ENCODE measurements at places on chromosomes 7 and 10.

DNA sequence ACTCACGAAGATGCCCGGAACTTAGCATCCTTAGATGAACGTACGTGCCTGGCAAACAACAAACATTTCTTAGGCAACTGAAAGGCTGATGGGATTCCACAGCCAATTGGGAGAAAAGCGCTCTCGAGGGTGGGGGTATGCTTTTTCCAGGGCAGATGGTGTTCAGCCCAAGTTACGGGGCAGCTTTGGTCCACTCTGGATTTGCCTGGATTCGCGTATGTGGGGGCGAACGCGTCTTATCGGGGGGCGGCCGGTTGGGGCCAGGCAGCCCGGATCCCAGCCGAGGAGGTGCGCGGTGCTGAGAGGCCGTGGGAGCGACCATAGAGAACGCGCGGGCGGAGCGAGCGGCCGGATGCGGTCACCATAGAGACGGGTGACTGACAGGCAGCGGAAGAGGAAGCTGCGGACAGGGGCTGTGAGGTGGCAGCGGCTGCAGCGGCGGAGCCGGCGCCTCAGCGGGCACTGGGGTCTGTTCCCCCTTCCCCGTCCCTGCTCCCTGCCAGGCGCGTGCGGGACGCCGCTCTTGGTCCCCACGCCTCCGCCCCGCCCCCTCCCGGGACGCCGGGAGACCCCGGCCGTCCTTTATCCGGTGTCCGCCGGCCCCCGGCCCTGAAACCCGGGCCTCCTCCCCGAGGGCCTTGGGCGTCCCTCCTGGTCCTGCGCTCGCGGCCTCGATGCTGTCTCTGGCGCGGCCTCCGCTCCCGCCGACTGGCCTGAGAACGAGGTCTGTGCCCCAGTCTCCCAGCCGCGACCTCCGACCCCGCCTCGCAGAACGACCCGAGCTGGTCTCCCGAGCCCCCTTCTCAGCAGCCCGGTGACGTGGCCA lies at the start of gene CHPF2:
TSS of gene CHPF2 (plus strand) at position 393 of the 826 bp plus-strand sequence. CDS start 1,529 bp downstream, outside the sequence.
- DNase-seq = peak; percentile 89
- peaks cover 32% of the 10 kb centered on the region for H3K4me1 ChIP-seq
- peaks cover 18% of the 10 kb centered on the region for H3K36me3 ChIP-seq
- no peaks in the 10 kb centered on the region for H3K27me3 ChIP-seq
- peak within 1 kb of the TSS; percentile 80 for H3K4me3 ChIP-seq

DNA sequence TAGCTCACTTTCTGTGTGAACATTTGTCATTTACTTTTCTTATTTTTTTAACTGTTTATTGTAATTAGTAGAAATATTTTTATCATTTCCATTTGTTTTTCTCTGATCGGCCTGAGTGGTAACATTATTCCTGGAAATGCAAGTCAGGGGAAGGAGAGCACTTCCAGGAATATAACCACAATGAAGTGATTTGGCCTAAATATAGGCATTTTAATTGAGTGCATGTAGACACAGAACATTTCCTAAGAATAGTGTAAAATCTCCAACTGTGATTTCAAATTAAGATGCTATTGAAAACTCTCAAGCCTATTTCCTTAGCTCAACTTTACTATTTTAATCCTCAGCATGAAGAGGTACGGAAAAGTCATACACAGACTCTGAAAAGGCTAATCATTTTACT lies 86.5 kb upstream of the SKAP2 start:
- no peaks in the 10 kb centered on the region for H3K4me1 ChIP-seq
- no peak overlapping the region for H3K4me3 ChIP-seq
- no peaks in the 10 kb centered on the region for H3K27me3 ChIP-seq

- H3K27me3 ChIP-seq = no peaks in the 10 kb centered on the region
- no peak overlapping the region for H3K4me3 ChIP-seq
- no peaks in the 10 kb centered on the region for H3K4me1 ChIP-seq
- DNase-seq = no peak
Observed at GRCh38 chr7:28002638-28003037, 178.0 kb downstream of the JAZF1 start.

DNA sequence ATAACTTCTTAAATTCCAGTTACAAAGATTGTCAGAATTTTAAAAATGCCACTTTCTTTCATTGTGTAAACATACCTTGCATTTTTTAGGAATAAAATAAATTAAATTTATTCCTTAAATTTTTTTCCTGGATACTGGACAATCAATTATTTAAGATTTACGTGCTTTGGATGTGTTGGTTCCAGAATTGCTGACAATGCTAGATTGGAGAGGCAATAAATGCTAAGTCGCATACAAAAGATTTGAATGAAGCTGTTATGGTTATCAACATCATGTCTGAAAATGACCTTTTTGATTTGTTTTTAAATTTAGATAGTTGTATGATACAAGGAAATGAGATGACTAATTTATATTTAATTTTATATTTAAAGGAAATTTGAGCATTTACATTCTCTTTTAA lies 89.2 kb upstream of the SEMA3A start:
- H3K27me3 ChIP-seq = no peaks in the 10 kb centered on the region
- H3K36me3 ChIP-seq = no peaks in the 10 kb centered on the region
- DNase-seq = no peak
- H3K4me3 ChIP-seq = no peak overlapping the region

DNA sequence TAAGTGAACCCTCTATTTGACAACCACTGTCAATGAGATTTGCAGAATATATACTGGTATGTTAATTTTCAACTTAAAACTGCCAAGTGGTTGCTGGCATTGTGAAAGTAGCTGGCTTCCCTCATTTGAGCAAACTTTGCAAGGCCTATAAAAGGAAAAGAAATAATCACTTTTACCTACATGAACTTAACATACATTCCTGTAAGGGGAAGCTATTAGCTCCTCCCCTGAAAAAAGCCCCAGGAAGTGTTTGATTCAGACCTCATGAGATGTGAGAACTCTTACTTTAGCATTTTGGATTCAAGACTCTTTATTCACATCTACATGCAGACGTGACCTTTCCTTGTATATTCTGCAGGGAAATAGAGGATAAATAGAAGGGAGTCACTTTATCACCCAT lies 175.6 kb downstream of the OTUD1 start:
- H3K27ac ChIP-seq = no peak overlapping the region
- H3K27me3 ChIP-seq = no peaks in the 10 kb centered on the region
- H3K36me3 ChIP-seq = no peaks in the 10 kb centered on the region

- no peak overlapping the region for H3K4me3 ChIP-seq
- no peaks in the 10 kb centered on the region for H3K27me3 ChIP-seq
- DNase-seq = no peak
- no peaks in the 10 kb centered on the region for H3K4me1 ChIP-seq
- no peak overlapping the region for H3K27ac ChIP-seq
Observed at GRCh38 chr10:112490545-112490944, 43.5 kb downstream of the VTI1A start.

DNA sequence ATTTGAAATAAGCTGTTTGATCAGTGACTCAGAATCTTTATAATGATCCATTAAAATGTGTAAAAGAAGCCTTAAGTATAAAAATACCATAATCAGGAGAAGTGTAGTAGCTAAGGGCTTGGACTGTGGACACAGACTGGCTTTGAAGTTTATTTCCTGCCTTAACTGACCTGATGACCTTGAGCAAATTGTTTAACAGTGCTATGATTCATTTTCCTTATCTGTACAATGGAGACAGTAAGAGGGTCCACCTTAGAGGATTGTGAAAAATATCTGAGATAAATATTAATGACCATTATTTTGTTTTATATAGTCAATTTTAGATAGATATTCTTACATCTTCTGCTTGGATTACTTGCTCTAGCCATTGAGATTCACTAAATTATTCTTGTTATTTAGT lies 13.3 kb upstream of the RPA3 start:
- no peak overlapping the region for H3K27ac ChIP-seq
- no peaks in the 10 kb centered on the region for H3K36me3 ChIP-seq
- H3K4me1 ChIP-seq = peaks cover 2% of the 10 kb centered on the region

DNA sequence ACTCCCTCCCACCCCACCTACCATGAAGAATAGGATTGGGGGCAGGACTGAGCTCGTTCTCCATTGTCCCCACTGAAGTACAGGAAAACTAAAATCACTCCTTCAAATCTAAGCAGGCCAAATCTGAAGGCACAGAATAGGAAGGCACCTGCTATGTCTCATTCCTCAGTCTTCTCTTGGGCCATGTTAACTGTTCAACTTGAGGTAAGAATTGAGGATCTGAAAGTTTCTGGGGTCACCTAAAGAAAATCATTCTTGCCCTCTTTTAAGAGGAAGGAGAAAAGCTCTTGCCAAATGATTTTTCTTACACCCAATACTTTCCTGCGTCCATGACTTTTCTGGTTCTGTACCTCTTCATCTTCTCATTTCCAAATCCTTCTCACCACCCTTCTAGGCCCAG lies 4.9 kb downstream of the CPN1 start:
- H3K27ac ChIP-seq = no peak overlapping the region
- H3K36me3 ChIP-seq = no peaks in the 10 kb centered on the region
- no peak for DNase-seq
- no peak overlapping the region for H3K4me3 ChIP-seq

GRCh38 chr10:21100871-21101514 lies 203.9 kb upstream of the NEBL start:
- no peak overlapping the region for H3K4me3 ChIP-seq
- no peak for DNase-seq
- no peaks in the 10 kb centered on the region for H3K36me3 ChIP-seq
- H3K27ac ChIP-seq = no peak overlapping the region
- H3K4me1 ChIP-seq = no peaks in the 10 kb centered on the region
